ENCODE measurements at places on chromosomes 4 and X. TPM values are rescaled to one million over a fixed set of nuclear protein-coding genes. Genes with fewer than 3 reads are reported as not detected.

Gene FSTL5
- total RNA-seq: not detected

Gene NPNT
- total RNA-seq: 1.4 TPM

Gene TEX13B
- total RNA-seq: not detected

Gene FAM156A
- 21.6 TPM for total RNA-seq

Gene OPHN1
- total RNA-seq: 14.6 TPM

Gene SOX3
- total RNA-seq: not detected

Gene S100G
- 1.6 TPM for total RNA-seq

Gene TMEM150C
- total RNA-seq: 52.1 TPM

DNA sequence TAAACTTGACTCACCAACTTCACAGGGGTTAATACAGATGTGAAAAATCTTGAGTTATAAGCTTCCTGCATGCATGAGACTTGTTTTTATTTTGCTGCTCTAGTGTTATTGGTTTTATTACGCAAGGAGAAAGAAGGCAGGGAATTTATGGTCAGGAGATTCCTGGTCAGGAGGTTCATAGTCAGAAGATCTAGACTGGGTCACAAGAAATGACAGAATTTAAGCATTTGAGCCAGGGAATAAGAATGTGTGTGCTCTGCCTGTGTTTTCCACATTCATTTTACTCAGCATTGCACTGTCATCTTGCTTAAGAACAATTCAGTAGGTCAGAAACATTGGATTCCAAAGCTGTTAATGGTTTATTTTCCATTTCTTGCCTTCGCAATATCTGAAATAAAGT is 2522.1 kb downstream of the ARAP2 start:
- no peaks in the 10 kb centered on the region for H3K27me3 ChIP-seq
- DNase-seq: no peak
- no peak overlapping the region for H3K27ac ChIP-seq
- H3K4me3 ChIP-seq: no peak overlapping the region
- H3K36me3 ChIP-seq: no peaks in the 10 kb centered on the region

DNA sequence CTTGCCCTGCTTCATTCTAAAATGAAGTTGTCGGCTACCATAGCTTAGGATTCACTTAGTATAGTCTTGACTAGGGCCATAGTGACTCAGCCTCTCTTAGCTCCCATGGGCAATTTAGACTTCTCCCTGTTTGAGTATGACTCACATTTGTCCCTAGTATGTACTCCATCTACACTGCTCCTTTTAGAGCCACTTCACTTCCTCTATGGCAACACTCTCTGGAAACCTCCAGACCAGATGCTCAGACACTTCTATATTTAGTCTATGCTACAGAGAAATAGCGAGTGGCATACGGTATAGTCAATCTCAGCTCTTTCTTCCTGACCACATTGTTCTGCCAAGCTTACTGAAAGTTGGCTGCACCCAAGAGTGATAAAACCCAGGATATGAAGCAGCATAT is 11.2 kb downstream of the MEPE start:
- no peaks in the 10 kb centered on the region for H3K27me3 ChIP-seq
- no peak overlapping the region for H3K27ac ChIP-seq
- DNase-seq: no peak
- H3K36me3 ChIP-seq: no peaks in the 10 kb centered on the region
- no peak overlapping the region for H3K4me3 ChIP-seq
- H3K4me1 ChIP-seq: no peaks in the 10 kb centered on the region

DNA sequence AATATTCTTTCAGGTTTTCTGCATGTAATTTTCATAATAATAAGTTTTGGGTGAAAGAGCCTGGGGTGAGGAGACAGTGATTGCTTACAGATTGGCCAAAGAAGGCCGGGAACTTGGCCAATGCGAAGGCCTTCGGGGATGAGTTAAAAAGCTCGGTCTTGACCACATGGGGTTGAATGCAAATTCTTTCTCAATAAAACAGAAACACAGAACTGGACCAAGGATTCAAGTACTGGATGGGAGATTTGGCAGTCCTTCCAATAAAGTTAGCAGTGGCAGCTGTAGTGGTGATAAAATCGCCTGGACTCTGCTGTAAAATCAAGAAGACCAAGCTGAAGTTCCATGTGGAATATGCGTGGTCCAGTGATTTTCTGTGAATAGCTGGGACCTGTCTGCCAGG is 282.2 kb upstream of the KLF3 start:
- no peak overlapping the region for H3K4me3 ChIP-seq
- no peaks in the 10 kb centered on the region for H3K36me3 ChIP-seq
- H3K27me3 ChIP-seq: no peaks in the 10 kb centered on the region
- no peak overlapping the region for H3K27ac ChIP-seq
- no peaks in the 10 kb centered on the region for H3K4me1 ChIP-seq

DNA sequence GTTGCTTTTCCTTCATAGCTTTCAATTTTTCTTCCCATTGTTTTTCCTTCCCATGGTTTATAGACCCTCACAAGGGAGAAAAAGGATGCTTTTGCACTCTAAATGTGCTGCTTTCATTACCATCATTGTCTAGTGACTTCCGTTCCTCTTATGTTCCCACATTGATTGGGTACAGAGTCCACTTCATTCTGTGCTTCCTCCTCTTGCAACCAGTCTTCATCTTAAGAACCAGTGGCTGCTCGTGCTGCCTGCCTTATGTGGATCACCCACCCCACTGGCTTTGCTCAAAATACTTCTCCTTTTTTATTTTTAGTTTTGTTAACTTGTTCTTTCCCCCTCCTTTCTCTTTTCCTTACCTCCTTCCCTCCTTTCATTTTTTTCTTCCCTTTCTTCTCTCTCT is 76.5 kb upstream of the BOD1L1 start:
- no peaks in the 10 kb centered on the region for H3K27me3 ChIP-seq
- no peak overlapping the region for H3K27ac ChIP-seq

DNA sequence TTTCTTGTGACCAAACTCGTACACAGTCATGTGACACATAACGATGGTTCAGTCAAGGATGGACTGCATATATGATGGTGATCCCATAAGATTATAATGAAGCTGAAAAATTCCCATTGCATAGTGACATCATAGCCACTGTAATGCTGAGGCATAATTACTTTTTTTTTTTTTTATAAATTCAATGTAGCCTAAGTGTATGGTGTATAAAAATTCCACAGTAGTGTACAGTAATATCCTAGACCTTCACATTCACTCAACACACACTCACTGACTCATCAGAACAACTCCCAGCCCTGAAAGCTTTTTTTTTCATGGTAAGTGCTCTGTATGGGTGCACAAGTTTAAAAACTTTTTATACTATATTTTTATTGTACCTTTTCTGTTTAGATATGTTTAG is 105.0 kb downstream of the AREG start:
- no peaks in the 10 kb centered on the region for H3K36me3 ChIP-seq
- no peaks in the 10 kb centered on the region for H3K4me1 ChIP-seq
- H3K27me3 ChIP-seq: no peaks in the 10 kb centered on the region

- H3K4me1 ChIP-seq: no peaks in the 10 kb centered on the region
- no peaks in the 10 kb centered on the region for H3K36me3 ChIP-seq
- peak within 1 kb of the TSS; percentile 57 for H3K4me3 ChIP-seq
- peak; percentile 62 for DNase-seq
Observed at GRCh38 chr4:117084866-117085701, at the start of gene TRAM1L1. Gene TRAM1L1 (minus strand): TSS chr4:117085576. CDS start chr4:117085393, 183 bp downstream.

DNA sequence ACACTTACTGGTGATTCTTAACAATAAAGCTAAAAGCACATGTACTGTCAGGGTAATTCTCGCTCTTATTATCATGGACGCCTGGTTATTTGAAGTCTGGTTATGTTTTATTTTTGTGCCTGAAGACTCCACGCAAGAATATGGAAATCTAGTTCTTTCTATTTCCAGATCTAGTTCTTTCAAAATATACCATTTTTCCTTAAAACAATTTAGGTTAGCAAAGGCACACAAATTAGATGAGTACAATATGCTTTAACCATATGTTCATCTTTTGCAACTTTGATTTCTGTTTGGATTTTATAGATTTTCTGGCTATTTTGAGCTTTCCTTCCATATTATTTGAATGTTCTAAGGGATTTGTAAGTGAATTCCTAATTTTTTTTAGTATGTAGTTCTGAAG is 1783.1 kb downstream of the PCDH7 start:
- H3K27ac ChIP-seq: no peak overlapping the region
- no peaks in the 10 kb centered on the region for H3K4me1 ChIP-seq
- no peaks in the 10 kb centered on the region for H3K27me3 ChIP-seq
- no peak for DNase-seq
- no peaks in the 10 kb centered on the region for H3K36me3 ChIP-seq

- H3K36me3 ChIP-seq: no peaks in the 10 kb centered on the region
- H3K4me3 ChIP-seq: no peak overlapping the region
- no peaks in the 10 kb centered on the region for H3K4me1 ChIP-seq
- peaks cover 18% of the 10 kb centered on the region for H3K27me3 ChIP-seq
Observed at GRCh38 chrX:118579417-118579816, 83.8 kb downstream of the DOCK11 start.

- no peak overlapping the region for H3K4me3 ChIP-seq
- no peaks in the 10 kb centered on the region for H3K27me3 ChIP-seq
- no peaks in the 10 kb centered on the region for H3K36me3 ChIP-seq
- DNase-seq: no peak
Observed at GRCh38 chr4:182809417-182810102, 107.6 kb downstream of the DCTD start.

GRCh38 chrX:41108463-41109205 is 23.4 kb downstream of the USP9X start:
- H3K27ac ChIP-seq: no peak overlapping the region
- H3K4me1 ChIP-seq: no peaks in the 10 kb centered on the region
- H3K36me3 ChIP-seq: no peaks in the 10 kb centered on the region
- no peak overlapping the region for H3K4me3 ChIP-seq
- no peaks in the 10 kb centered on the region for H3K27me3 ChIP-seq
- no peak for DNase-seq

DNA sequence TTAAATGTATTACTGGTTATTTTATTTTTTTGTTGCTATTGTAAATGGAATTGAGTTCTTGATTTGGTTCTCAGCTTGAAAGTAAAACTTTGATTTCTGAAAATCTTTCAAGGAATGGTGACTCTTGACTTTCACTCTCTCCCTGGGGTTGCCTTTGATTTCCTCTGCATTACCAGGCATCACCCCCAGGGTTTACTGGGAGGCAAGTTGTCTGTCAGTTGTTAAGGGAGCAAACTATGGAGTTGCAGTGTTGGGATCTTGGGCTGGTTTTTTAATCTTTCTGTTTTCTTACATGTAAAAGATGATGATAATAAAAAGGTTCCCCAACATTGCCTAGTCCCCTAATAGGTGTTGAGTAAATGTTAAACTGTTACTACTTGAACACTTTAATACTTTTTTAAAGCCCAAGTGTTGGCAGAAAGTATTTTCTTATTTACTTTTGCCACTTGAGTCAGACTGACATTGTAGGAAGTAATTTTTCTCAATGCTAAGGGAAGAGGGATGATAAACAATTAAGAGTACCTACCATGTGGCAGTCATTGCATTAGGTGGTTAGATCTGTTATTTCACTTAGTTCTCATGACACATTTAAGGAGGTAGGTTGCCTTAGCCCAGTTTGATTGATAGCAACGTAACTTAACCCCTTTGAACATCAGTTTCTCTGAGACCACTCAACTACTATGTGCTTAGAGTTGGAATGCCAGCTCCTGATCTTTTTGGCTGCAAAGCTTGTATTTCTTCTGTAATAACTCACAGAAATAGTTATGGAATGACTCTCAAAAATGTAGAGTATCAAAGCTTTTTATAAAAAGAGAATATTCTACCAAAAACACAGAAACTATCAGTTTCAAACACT is 67.1 kb downstream of the DCLK2 start:
- no peaks in the 10 kb centered on the region for H3K36me3 ChIP-seq
- H3K27me3 ChIP-seq: no peaks in the 10 kb centered on the region
- H3K27ac ChIP-seq: no peak overlapping the region
- no peaks in the 10 kb centered on the region for H3K4me1 ChIP-seq
- no peak overlapping the region for H3K4me3 ChIP-seq
- DNase-seq: no peak

DNA sequence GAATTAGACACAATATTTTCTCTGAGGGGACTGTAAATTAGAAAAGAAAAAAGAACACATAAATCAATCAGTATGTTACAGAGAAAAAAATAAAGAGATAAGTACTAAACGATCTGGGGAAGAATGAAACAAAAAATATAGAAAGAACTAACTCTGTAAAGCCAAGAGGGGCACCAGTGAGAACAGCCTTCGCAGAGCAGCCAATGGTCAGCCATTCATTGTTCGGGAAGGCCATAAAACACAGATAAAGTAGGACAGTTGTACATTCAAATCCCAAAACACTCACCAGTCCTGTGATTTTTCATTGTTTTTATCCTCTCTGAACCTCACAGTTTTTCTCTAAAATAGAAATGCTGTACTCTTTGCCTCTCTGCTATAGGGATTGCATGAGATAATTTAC is 127.9 kb downstream of the NEK1 start:
- H3K27me3 ChIP-seq: no peaks in the 10 kb centered on the region
- DNase-seq: no peak
- H3K36me3 ChIP-seq: no peaks in the 10 kb centered on the region
- H3K27ac ChIP-seq: no peak overlapping the region

- no peak overlapping the region for H3K27ac ChIP-seq
- DNase-seq: no peak
- no peaks in the 10 kb centered on the region for H3K4me1 ChIP-seq
Observed at GRCh38 chr4:104641418-104641817, 146.7 kb upstream of the CXXC4 start.

GRCh38 chr4:70927502-70928137 is 25.5 kb downstream of the MOB1B start:
- H3K4me3 ChIP-seq: no peak overlapping the region
- H3K27ac ChIP-seq: no peak overlapping the region
- H3K27me3 ChIP-seq: no peaks in the 10 kb centered on the region
- no peaks in the 10 kb centered on the region for H3K36me3 ChIP-seq
- no peaks in the 10 kb centered on the region for H3K4me1 ChIP-seq
- no peak for DNase-seq

DNA sequence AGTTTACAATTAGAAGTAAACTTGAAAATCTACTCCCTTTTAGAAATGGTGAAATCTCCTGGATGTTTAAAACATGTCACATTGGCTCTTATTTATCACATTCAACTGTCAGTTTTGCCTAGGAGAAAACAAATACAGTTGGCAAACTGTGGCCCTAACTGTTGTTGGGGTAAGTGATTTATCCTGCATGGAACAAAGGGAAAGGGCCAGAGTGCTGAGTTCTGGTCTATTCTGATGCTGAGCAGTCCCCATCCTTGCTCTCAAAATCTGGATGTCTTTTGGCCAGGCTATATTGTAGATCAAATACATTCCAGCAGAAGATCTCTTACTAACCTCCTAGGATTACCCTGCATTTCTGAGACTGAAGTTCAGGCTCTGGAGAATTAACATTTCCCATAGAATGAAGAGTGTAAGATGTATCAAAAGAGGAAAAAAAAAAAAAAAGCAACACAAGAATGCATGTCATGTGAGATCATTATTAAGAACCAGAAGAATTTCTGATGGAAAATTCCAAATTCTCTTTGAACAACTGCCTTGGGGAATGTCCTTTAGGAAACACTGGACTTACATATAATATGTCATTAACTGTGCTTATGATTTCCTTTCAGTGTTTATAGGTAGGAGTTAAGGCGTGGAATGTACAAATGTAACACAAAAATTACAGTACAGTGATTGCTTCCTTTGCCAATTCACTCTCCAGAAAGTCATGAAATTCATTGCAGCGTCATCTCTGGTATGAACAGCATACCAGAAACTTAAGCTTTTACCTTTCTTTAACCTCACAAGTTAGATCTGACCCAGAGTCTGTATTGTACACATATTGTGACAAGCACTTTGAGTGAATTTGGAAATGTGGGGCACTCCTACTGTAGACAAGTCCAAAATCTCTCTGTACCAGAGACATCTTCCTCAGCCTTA is 1012.5 kb upstream of the LCORL start:
- no peaks in the 10 kb centered on the region for H3K36me3 ChIP-seq
- no peak overlapping the region for H3K27ac ChIP-seq
- no peak overlapping the region for H3K4me3 ChIP-seq
- DNase-seq: no peak

- no peaks in the 10 kb centered on the region for H3K36me3 ChIP-seq
- H3K4me1 ChIP-seq: no peaks in the 10 kb centered on the region
- H3K27ac ChIP-seq: no peak overlapping the region
- no peaks in the 10 kb centered on the region for H3K27me3 ChIP-seq
- DNase-seq: no peak
Observed at GRCh38 chr4:167838686-167839085, 253.7 kb upstream of the ANXA10 start.
